Midbrain (tissue), 1 donor: ENCODE measurements at places on chromosomes 3 and 15.

- peak; percentile 65 for DNase-seq
These were observed 54.5 kb downstream of the ST3GAL6 start for GRCh38 chr3:98817547-98818041.

DNA sequence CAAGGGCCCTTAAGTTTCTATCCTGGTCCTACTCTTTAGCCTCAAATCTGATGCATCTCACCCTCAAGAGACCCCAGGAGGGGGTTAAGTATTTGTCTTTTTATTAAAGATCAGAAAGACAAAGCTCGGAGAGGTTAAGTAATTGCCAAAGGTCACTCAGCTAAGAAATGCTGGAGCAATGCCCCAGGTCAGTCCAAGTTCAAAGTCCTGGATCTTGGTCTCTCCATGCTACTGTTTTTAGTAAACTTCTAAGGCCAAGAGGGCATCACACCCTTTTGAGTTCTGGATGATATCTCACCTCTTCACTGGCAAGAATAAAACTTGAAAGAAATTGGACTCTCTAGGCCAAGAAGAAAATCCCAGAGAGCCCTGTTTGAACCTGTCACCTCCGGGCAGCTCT lies 488.6 kb downstream of the MAGI1 start:
- DNase-seq: no peak

- DNase-seq: no peak
These were observed 145.3 kb downstream of the CNTN3 start for GRCh38 chr3:74469151-74469550.

DNA sequence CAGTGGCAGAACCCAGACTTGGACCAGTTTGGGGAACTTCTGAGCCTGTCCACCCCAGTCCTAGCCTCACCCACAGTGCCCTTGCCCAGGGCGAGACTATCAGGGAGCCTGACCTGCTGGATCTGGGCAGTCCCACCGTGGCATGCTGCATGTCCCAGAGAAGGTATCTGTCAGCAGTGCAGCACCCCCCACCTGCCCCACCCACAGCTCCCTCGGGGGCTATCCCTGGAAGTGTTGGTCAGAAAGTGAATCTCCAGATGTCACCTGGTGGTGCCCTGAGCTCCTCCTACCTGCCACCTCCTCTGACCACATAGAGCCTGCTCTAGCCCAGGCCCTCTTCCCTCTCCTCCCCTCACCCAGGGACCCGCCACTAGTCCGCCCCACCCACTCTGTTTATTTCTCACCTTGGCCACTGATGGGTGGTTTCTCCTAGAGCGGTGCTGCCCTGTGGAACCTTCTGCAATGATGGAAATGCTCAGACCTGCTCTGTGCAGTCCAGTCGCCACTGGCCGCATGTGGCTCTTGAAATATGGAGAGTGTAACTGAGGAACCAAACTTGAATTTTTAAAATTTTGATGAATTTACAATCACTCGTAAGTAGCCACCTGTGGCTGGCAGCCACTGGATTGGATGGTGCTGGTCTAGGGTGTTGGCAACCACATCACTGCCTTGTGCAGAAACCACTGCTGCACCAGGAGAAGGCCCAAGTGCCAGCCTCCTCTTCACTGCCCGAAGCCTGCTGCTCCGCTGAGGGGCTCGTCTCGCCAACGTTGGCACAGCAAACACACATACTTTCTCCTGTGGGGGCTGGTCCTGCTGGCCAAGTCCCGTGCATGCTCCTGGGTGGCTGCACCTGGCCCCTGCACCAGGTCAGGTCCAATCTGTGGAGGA lies 13.1 kb downstream of the HDAC11 start:
- DNase-seq: no peak

DNA sequence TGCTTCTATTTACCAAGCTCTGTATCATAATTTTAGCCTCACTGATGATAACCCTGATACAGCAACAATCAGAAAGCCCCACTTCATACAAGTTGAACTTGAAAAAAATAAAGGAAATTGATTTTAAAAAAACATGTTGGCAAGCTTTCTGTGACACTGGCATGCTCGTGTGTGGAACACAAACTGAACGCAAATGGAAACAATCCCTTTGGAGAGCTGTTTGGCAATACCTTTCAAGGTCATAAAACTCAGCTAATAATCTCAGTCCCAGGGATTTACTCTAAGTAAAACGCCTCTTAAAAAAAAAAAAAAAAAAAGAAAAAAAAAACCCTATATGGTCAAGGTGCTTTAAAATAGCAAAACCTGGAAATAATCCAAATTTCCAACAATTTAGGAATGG lies 166.7 kb upstream of the BCL6 start:
- DNase-seq: no peak

DNA sequence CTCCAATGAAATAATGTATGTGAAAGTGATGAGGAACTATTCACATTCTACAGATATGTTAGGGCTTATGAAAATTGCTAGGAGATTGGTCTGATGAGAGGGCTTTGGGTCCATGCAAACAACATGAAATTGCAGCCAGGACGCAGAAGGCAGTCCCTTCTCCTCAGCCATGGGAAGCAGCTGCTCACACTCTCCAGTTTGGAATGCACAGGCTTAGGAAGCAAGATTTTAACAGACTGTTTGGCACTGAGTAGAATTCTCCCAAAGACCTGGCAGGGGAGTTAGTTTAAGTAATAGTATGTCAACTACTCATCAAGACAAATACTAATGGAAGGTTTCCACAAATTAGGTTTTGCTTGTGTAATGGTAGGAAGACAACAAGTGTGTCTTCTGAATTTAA lies 500.7 kb upstream of the ARRDC4 start:
- no peak for DNase-seq

DNA sequence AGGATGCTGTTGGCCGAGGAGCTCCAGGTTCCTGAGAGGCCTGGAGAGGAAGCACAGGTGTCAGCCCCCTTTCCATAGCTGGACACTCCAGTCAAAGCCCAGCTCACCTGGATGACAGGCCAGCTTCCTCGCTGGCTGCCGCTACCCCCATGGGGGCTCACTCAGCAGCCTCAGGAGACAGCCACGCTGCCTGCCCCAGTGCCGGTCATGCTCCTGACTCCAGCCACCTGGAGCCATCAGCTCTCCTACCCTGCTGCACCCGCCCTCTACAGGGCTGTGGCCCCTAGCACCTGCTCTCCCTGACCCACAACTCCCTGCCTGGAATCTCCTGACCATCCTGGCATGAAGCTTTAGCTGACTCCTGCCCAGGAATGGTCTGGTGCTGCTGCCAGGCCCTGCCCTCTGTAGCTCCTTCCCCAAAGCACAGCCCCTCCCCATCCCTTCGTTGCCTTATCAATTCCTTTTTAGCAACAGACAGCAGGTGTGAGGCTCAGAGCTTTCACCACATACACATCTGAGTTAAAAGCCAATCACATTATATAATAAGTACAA lies 94.2 kb downstream of the NUP210 start:
- DNase-seq: no peak

DNA sequence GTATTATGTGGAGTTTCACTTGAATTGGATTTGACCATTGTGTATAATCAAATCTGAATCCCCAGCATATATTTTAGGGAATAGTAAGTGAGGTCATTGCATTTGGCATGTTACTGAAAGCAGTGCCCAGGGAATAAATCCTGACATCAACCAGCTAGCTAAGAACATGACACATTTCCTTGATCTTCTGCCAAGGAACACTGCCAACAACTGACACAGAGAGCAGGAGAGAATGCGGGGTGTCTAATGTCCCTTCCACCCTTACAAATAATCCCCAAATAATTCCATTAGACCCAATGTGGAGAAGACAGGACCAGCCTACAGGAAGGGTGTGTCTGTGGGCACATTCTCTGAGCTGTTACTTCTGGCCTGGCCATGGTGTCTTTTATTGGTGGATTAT lies 30.6 kb upstream of the UBE3A start:
- DNase-seq: no peak

- no peak for DNase-seq
These were observed 86.7 kb upstream of the TBL1XR1 start for GRCh38 chr3:177283983-177284382.

- DNase-seq: no peak
These were observed 57.9 kb downstream of the B3GNT5 start for GRCh38 chr3:183310936-183311335.

- no peak for DNase-seq
These were observed 853.5 kb downstream of the TUSC7 start for GRCh38 chr3:117563063-117563462.

DNA sequence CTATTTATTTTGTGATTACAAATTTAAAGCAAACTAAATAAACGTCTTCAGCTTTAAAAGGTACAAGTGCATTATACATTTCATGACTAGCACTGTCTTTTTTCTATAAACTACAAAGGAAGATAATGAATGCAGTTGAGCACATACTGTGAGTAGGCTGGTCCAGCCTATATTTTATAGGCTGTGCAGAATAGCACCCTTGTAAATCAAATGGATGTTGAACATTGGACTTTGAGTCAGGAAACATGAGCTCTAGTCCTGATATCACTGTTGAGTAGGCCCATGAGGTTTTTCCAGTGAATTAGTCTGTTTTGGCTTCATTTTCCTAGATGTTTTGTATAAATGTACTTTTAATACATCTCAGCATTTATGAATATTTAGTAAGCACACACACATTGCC lies 447.3 kb upstream of the KCNMB2 start:
- no peak for DNase-seq
